ENCODE measurements at places on chromosomes 5 and 9.

DNA sequence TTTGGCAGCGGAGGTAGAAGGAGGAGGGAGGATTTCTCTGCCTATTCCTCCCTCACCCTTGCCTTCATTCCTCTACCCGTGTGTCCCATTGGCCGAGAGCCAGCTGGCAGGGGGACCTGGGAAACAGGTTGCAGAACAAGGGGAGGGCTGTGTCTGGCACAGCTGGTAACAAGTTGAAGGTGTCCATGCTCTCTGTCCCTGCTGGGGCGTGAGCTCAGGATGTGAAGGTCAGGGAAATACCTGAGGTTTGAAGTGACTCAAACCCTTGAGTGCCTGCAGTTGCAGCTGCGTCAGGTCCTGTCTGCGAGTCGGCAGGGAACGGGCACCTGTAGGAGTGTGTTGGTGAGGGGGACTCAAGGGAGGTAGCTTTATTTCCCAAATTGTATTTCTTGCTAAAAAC lies 16.2 kb downstream of the MIGA2 start:
- ATAC-seq, result no peak

GRCh38 chr5:140647042-140647419 lies 399 bp downstream of the NDUFA2 start:
- no peak for ATAC-seq

DNA sequence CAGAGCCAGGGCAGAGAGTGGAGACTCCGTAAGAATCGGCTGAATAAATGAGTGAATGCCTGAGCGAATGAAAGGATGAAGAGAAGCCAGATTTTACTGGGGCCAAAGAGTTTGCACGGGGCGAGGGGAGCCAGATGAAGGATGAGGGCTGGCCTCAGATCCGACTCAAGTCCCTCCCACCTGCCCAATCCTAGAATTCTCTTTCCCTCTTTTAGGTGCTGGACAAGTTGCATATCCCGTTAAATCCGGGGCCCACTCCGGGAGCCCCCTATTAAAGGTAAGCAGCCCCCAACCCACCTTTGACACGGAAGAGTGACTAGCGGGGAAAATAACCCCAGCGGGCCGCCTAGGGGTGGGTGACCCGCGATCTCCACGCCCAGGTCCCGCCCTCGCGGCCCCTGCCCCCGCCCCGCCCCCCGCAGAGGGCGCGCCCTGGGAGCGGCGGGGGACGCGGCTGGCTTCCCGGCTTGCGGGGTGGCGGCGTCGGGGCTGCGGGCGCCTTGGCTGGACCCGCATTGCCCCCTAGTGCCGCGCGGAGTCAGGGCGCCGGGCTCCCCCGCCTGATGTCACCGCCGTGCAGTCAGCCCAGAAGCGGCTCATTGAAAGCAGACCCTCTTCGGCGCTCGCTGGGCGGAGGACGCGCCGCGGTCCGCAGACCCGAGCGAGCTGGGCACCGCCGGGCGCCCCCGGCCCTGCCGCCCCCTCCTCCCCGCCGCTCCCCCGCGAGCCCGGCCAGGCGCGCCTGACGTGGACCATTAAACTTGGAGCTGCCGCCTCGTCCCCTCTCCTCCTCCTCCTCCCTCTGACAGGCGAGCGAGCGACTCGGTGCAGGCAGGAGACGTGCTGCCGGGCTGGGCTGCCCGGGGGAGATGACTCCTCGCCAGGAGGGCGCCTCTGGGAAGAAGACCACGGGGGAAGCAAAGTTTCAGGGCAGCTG lies at the start of gene ADRA1B:
Gene ADRA1B (plus strand): TSS at position 579 of the 937 bp plus-strand sequence. CDS start 424 bp downstream, outside the sequence.
- peak; percentile 82 for ATAC-seq

DNA sequence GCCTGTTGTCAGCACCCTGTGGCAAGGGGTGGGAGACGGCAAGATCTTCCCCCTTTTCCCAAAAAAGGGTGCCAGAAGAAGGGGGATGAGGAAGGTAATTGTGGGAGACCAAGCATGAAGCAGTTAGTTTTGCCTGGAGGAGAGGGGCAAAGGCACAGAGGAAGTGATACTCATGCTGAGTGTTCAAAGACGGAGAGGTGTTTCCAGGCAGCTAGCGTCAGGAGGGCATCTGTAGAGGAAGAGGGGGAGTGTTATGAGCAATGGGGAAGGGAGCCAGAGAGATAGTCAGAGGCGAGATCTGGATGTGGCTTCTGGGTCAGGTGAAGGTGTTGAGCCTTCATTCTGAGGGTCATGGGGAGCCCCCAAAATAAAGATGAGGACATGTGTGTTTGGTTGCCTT lies 26.9 kb upstream of the ADAM19 start:
- peak; percentile 87 for ATAC-seq

GRCh38 chr5:78204241-78204640 lies 90.3 kb downstream of the AP3B1 start:
- ATAC-seq, result no peak

DNA sequence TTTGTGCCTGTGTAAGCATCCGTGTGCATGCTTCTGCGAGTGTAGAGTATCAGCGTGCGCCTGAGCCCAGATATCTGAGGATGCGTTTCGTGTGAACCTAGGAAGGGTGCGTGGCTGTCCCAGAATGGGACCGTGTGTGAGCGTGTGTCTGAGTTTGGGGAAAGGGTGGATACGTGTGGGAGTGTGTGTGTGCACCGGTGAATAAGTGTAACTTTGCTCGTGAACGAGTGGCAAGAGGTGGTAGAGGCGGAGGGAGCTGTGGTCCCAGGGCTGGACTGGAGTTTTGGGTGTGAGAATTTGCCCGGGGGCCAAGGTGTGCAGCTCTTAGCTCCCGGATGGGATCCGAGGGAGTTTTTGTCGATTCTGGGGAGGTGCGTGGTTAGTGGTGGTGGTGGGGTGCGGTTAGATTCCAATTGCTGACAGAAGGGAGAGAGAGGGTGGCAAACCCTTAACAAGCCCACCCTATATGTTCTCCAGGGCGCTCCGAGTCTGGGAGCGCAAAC lies 686 bp upstream of the COL27A1 start:
- no peak for ATAC-seq

- ATAC-seq, result no peak
Observed at GRCh38 chr5:131986161-131986912, 25.1 kb downstream of the ACSL6 start.

GRCh38 chr5:81313686-81314085 lies 12.3 kb downstream of the ZCCHC9 start:
- ATAC-seq, result no peak

DNA sequence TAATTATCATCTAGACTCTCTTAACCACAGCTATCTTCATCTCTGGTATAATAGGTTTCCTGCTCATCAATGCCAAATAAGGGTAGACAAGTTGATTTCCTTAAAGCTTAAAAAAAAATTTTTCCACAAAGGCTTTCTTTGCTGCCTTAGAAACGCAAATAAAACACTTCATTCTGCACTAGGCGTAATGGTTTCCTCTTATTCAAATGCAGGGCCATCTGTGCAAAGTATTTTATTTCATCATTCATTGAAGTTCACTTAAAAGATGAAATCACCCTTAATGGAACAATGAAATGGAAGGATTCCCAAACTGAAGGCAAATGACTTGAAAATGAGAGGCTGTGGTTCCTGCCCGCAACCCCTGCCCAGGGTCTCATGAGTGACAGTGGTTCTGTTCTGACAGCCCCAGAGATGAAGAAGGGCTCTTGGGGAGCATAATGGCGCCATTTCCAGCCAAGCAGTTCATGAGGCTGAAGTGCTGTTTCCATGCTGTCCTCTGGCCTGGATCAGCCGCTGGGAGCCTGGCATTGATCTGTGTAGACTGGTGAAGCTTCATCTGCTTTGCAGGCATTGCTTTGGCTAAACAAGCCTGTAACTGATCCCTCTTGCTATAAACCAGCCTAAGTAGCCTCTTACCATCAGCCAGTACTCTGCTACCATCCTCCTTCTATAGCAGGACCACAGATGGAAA lies 276.9 kb upstream of the WWC1 start:
- no peak for ATAC-seq

GRCh38 chr5:130955041-130955440 lies 210.0 kb downstream of the HINT1 start:
- no peak for ATAC-seq

DNA sequence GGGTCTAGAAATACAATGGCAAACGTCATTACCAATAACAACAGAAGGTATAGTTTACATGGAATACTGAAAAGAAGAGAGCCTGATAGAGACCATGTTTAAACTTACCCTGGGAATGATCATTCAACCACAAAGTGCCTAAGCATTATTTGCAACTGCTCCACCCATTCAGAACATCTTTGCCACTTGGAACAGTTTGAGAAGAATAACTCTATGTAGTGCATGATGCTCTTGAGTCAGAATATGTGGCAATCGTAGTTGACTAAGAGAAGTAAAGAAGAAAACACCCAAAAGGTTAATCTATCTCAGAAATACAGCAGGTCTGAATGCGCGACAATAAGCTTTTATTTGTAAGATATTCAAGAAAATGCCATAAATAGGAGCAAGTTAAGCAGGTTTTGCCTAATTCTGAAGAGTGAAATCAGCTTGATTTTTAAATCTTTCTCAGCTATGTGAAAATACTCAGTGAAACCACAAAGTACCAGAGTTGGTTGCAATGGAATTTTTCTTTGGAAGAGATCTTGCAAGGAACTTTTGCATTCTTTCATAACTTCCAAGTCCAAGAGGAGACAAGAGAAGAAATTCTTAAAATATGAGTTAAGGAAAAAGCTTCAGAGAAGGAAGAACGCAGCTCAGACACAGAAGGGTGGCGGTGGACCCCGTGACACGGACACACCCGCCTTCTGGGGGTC lies 64.3 kb downstream of the HABP4 start:
- no peak for ATAC-seq

GRCh38 chr9:86353655-86354010 lies 577 bp downstream of the TUT7 start:
- ATAC-seq, result no peak

- peak; percentile 53 for ATAC-seq
Observed at GRCh38 chr5:35736280-35736679, 118.6 kb downstream of the SPEF2 start.

DNA sequence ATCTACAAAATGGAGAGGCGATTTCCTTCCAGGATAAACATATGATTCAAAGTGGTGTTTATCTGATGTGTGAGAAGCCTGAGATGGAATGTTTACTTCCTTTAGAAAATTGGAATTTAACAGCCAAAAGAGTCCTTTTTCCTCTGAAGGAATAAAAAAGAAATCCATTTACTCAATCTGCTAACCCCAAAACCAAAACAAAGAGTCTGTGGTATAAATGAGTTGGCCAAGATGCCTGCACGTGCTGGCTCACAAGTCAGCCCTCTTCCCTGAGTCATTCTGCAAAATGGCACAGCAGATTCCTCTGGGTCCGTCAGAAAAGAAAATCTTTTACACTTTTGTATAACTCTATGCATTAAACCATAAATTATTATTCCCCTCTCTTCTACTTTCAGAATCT lies 60.8 kb downstream of the EBF1 start:
- ATAC-seq, result no peak

DNA sequence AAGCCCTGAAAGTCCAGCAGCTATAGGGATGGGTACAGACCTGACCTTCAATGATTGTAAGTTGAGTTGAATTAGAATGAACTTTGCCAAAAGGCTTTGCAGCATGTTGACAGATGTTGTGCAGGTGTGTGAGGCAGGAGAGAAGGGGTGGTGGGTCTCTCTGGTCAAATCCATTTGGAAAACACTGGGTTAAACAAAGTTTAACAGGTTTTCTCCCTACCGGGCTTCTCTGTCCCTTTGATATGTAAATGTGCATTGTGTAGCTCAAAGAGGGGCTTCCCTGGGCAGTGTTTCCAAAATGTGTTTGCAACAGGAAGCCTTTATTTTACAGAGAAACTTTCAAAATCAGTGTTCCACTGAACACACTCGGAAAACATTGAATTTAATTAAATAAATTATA lies 72.1 kb upstream of the BRINP1 start:
- ATAC-seq, result no peak

- no peak for ATAC-seq
Observed at GRCh38 chr5:80411589-80412219, 3.8 kb downstream of the ZFYVE16 start.

GRCh38 chr5:173781816-173782670 lies 106.1 kb upstream of the CPEB4 start:
- ATAC-seq, result peak; percentile 75

- peak; percentile 73 for ATAC-seq
Observed at GRCh38 chr9:27535701-27536118, 6.1 kb upstream of the MOB3B start.

All from stimulated activated memory B cell treated with anti-CD40 and anti-IgM and Interleukin-4, amounts not matched to agents 10 μg/mL and 1 μg/mL and 100 μg/mL, for 72 hours (primary cell).